A172 (cell line): ENCODE measurements at places on chromosomes 2 and 18.

- DNase-seq: no peak
Measured at GRCh38 chr2:163302141-163302540, 433.7 kb downstream of the FIGN start.

DNA sequence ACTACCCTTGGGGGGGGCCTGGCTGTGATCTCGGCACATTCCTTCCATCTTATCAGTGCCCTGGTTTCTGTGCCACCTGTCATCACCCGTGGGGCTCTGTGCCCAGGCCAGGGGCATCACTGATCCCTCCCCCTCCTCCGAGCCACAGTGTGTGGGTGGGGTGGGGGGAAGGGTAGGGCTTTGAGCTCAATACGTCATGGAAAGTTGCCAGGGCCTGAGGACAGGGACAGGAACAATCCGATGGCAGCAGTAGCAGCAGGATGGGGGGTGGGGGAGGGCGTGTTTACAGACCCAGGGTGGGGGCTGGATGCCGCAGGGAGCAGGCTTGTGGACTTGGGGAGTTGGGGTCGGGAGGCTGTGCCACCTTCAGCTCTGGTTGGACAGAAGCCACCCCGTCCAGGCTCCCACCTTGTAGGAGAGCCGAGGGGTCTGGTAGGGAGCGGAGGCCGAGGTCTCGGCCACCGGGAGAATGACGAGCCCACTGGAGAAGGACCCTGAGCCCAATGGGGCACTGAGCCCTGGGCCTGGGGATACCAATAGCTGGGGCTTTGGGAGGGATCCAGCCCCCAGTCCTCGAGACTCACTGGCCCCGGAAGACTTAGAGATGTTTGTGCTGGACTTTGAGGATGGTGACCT is 3.5 kb downstream of the SLC4A3 start:
- DNase-seq: no peak

DNA sequence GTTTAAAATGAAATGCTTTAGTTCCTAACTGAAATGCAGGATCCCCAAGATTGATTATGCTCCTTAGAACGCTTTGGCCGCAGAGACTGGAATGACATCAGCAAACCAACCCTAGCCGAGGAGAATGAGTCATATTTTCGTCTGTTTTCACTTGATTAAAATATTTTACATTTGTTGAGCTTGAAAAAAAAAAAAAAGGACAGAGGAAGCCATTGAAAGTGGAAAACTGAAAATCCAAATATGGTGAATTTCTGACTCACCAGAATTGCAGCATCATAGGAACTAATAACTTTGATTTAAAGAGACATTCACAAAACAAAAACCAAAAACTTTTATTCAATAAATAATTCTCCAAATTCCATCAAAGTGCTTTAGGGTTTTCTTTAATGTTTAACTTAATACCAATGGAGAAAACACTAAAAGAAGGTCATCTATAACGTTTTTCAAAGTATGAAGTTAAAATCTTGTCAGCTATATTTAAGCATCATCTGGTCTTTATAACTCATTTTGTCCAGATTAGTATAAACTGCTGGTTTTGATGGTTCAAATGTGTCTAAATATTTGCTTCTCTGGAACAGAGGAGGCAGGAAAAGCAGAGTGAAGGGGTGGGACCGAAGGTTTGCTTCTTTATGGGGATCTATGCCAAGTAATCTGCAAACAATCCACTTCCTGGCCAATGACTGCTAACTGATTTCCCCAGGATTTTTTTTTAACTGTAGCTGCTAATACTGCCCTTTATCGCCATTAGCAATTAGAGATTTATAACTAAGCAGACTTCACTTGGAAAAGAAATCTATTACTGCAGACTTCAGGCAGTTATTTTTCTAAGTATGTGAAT is 30.9 kb upstream of the COL5A2 start:
- peak; percentile 94 for DNase-seq

- no peak for DNase-seq
Measured at GRCh38 chr18:55246278-55246677, 287.0 kb upstream of the CCDC68 start.

- DNase-seq: no peak
Measured at GRCh38 chr18:55314031-55314430, 274.0 kb downstream of the TCF4 start.

DNA sequence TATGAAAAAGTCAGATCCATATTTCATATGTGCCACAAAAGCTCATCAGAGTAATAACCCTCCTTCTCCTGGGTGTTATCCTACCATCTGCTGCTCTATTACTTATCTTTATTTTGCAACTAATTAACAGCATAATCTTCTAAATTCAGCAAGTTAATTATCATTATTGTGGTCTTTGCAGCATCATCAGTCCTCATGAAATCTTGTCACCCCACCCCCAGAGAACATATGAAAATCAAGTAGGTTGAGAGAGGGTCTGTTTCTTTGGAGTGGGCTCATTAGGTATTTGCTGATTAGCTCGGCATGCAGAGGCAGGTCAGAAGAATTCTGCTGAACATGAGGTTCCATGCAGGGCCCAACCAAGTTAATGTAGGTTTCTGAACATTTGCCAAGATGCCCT is 64.8 kb downstream of the ATF2 start:
- DNase-seq: no peak

DNA sequence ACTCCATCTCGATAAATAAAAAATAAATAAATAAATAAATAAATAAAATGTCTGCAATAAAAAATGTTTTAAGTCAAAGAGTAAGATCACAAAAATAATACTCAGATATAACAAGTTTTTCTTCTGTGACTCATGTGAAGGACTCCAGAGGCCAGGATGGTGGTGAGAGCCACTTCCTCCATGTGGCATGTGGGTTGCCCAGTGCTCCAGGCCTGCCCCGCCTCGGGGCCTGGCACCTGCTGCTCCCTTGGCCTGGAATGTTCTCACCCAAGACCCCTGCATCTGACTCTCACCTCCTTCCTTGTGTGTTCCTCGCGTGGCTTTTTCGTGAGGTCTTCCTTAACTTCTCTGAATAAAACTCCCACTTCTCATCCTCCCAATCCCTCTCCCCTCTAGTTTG is 77.4 kb upstream of the LDLRAD4 start:
- no peak for DNase-seq

DNA sequence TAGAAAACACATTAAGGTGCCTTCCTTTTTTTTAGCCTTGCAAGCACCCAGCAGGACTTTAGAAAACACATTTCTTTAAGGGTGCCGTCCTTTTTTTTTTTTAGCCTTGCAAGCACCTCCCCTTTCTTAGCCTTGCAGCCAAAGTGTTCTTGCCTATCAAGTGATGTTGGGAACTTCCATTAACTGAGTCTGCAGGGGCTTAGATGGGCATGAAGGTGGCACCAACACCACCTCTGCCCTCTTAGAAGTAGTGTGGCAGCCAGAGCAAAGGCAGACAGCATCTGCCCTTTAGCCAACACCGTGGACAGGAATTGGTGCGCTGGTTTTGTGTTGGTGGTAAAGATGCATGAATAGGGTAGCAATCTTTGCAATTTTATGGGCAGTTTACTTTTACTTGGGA is 211.6 kb upstream of the SP5 start:
- DNase-seq: no peak

GRCh38 chr18:25077038-25077943 is 274.7 kb downstream of the ZNF521 start:
- DNase-seq: no peak

GRCh38 chr18:61609131-61609530 is 275.9 kb downstream of the CDH20 start:
- DNase-seq: no peak

- peak; percentile 76 for DNase-seq
Measured at GRCh38 chr2:64989126-64989981, at the start of gene SLC1A4. SLC1A4 (plus strand) TSS chr2:64989399; CDS start chr2:64989644, 245 bp downstream.
